Left renal cortex interstitium (tissue), 4 donors: ENCODE measurements at places on chromosomes 7 and 10. TPM values are rescaled to one million over a fixed set of nuclear protein-coding genes. Genes with fewer than 3 reads are reported as not detected.

The OR6B1 gene
- polyA plus RNA-seq, result 0.05 TPM

GRCh38 chr7:22588351-22588750, 88.4 kb upstream of the STEAP1B start:
- DNase-seq, result no peak

GRCh38 chr10:70905071-70906021, 17.0 kb upstream of the PCBD1 start:
- DNase-seq, result no peak

- DNase-seq, result no peak
Observed at GRCh38 chr10:31304291-31304970, 14.6 kb upstream of the ZEB1 start.

The DOCK1 gene
- polyA plus RNA-seq, result 66.4 TPM

- DNase-seq, result no peak
Observed at GRCh38 chr7:31033674-31034300, 18.3 kb upstream of the ADCYAP1R1 start.

- DNase-seq, result no peak
Observed at GRCh38 chr10:129888784-129889616, 75.1 kb downstream of the EBF3 start.

The PRR15 gene
- 6.9 TPM for polyA plus RNA-seq

The ANXA8L1 gene
- 0.28 TPM for polyA plus RNA-seq

- peak; percentile 39 for DNase-seq
Observed at GRCh38 chr10:126611303-126611702, 59.2 kb downstream of the C10orf90 start.

The FBXL13 gene
- 1.5 TPM for polyA plus RNA-seq

- DNase-seq, result no peak
Observed at GRCh38 chr7:151864081-151864480, 12.8 kb downstream of the PRKAG2 start.

- DNase-seq, result no peak
Observed at GRCh38 chr10:92047215-92047614, 123.6 kb downstream of the BTAF1 start.

The TAX1BP1 gene
- 101 TPM for polyA plus RNA-seq

GRCh38 chr7:13279854-13280435, 592.5 kb downstream of the ARL4A start:
- peak; percentile 6 for DNase-seq

The FAM25C gene
- polyA plus RNA-seq, result not detected

The GLI3 gene
- polyA plus RNA-seq, result 17.0 TPM

The ARHGAP22 gene
- polyA plus RNA-seq, result 1.7 TPM

DNA sequence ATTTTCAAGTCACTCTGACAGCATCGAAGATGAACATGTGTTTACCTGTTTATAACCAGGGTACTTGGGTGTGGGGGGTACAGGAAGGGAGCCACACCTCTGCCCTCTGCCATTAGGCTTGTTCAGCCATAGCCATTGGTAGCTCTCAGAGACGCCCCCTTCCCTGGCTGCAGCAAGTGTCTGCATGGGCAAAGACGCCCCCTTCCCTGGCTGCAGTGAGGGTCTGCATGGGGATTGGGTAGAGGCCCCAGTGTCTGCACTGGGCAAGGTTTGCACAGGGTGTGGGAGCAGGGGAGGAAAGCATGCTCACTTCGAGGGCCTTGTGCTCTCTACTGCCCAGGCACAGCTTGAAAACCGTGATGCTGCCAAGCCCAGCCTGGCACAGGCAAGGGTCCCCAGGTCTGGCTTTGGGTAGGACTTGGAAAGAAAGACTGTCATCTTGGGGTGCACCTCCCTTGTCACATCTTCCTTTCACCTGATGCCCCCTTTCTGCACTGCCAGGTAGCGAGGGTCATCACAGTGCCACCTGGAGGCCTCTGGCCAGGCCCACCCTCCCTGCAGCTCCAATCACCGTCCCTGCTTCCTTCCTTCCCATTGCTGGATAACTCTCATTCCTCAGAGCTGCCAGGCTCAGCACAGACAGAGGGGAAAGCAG, 3.7 kb downstream of the TMEM225B start:
- no peak for DNase-seq

- no peak for DNase-seq
Observed at GRCh38 chr7:155425887-155426286, 32.0 kb upstream of the EN2 start.

GRCh38 chr7:93054975-93055374, 62.8 kb downstream of the SAMD9 start:
- DNase-seq, result no peak

The IL15RA gene
- polyA plus RNA-seq, result 2.3 TPM

GRCh38 chr10:127267442-127267841, 71.1 kb upstream of the INSYN2A start:
- DNase-seq, result no peak

The PLCE1 gene
- polyA plus RNA-seq, result 30.0 TPM

- no peak for DNase-seq
Observed at GRCh38 chr7:104908636-104909035, 105.4 kb upstream of the KMT2E start.

- no peak for DNase-seq
Observed at GRCh38 chr7:74164985-74165456, 9.1 kb upstream of the EIF4H start.

The SAMD9L gene
- polyA plus RNA-seq, result 3.1 TPM

DNA sequence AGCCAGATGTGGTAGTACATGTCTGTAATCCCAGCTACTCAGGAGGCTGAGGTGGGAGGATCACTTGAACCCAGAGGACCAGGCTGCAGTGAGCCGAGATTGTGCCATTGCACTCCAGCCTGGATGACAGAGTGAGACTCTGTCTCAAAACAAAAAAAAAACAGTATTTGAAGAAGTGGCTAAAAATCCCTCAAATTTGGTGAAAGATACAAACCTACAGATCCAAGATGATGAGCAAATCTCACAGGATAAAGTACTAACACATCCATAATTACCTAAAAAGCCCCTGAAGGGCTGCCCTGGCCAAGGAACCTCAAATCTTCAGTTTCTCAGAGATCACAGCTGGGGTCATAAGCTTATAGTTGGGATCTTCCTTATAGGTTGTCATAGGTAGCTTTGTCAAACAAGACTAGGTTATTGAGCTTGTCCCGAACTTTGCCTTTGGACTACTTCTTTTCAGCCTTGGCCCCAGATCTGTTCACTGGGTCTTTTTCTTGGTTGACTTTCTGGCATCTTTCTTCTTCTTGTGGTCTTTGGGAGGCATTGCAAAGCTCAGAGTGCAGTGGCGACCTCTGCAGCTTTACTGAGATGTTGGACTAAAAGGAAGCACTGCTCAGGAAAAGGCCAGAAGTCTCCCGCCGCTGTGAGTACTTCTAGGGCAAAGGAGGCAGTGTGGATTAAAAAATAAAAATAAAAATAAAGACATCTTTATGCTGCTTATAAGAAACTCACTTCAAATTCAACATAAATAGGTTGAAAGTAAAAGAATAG, 28.6 kb upstream of the SAR1A start:
- DNase-seq, result no peak

DNA sequence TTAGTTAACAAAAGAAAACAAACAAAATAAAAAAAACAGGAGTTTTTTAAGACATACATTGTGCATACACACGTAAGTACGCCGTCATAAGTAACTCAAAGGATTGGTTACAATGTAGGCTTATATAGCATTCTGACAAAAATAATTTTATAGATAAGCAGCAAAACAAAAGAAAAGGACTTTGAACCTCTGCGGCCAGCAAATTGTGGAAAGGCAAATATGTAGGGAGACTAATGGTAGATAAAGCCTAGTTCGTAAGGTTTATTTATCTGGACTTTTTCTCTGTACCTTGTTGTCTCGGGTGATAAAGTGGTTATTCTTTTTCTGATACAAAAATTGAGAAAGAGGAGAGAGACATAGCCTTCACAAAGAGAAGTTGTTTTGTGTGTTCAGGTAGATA, 891.9 kb downstream of the CNTNAP2 start:
- no peak for DNase-seq

GRCh38 chr10:52959810-52960209, 187.2 kb upstream of the MBL2 start:
- no peak for DNase-seq

The SPDYE2 gene
- 8.2 TPM for polyA plus RNA-seq

DNA sequence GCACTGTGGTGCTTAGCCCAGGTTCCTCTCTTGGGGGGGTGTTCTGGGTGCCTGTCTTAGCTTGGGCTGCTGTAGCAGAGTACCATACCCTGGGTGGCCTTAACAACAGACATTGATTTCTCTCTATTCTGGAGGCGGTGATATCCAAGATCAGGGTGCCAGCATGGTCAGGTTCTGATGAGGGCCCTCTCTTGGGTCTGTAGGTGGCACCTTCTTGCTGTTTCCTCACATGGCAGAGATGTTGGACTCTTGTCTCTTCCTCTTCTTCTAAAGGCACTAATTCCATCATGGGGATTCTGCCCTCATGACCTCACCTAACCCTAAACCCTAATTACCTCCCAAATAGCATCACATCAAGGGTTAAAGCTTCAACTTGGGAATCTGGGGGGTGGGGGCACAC, 19.9 kb upstream of the CRHR2 start:
- DNase-seq, result no peak

- no peak for DNase-seq
Observed at GRCh38 chr7:44283381-44284211, 41.8 kb downstream of the CAMK2B start.

GRCh38 chr10:88149906-88150305, 286.5 kb downstream of the PTEN start:
- no peak for DNase-seq

The DPYSL4 gene
- 14.2 TPM for polyA plus RNA-seq
